Astrocyte (in vitro differentiated cells and primary cell): ENCODE measurements at places on chromosomes 16 and 17.

- DNase-seq, result no peak
Observed at GRCh38 chr16:25707982-25708583, 16.3 kb downstream of the HS3ST4 start.

DNA sequence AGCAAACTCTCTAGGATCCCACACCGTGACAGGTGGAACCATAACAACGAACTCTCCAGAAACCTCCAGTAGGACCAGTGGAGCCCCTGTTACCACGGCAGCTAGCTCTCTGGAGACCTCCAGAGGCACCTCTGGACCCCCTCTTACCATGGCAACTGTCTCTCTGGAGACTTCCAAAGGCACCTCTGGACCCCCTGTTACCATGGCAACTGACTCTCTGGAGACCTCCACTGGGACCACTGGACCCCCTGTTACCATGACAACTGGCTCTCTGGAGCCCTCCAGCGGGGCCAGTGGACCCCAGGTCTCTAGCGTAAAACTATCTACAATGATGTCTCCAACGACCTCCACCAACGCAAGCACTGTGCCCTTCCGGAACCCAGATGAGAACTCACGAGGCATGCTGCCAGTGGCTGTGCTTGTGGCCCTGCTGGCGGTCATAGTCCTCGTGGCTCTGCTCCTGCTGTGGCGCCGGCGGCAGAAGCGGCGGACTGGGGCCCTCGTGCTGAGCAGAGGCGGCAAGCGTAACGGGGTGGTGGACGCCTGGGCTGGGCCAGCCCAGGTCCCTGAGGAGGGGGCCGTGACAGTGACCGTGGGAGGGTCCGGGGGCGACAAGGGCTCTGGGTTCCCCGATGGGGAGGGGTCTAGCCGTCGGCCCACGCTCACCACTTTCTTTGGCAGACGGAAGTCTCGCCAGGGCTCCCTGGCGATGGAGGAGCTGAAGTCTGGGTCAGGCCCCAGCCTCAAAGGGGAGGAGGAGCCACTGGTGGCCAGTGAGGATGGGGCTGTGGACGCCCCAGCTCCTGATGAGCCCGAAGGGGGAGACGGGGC lies 1.3 kb downstream of the SPN start:
- DNase-seq, result no peak

GRCh38 chr17:9456330-9456729 lies 119.3 kb downstream of the STX8 start:
- DNase-seq, result no peak

GRCh38 chr17:79042421-79043190 lies 18.6 kb downstream of the C1QTNF1 start:
- DNase-seq, result no peak

- peak; percentile 31 for DNase-seq
Observed at GRCh38 chr17:49450735-49451134, 36.1 kb upstream of the PHB1 start.
